Glomerular endothelial cell (primary cell): ENCODE measurements at places on chromosomes 13 and 19. TPM values are rescaled to one million over a fixed set of nuclear protein-coding genes. Genes with fewer than 3 reads are reported as not detected.

- DNase-seq: no peak
Measured at GRCh38 chr13:52451135-52451804, 836 bp upstream of the VPS36 start.

- no peak for DNase-seq
Measured at GRCh38 chr19:44749994-44750393, 1.5 kb downstream of the BCL3 start.

DNA sequence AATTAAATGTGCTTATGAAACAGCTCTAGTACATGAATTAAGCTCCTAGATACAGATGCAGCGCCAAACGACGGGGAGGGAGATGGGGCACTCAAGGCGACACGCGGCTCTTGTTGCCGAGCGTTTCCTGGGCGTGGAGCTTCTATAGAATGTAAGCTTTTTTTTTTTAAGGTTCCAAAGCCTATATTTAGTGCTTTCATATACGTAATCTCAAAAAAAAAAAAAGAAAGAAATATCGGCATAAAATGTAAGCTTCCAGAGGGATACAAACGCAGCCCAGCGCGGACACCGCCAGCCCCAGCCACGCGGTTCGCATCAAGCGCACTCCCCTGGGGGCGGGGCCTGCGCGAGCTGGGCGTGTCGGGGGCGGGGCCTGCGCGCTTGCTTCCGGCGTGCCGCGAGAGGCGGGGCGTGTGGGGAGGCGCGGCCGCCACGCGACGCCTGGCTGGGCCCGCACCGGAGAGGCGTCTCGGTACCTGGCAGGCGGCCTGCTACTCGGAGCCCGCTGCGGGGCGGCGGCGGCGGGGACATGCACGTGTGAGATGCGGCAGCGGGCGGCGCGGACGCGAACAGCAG lies at the start of gene URI1:
Gene URI1, plus strand, starts transcription at position 412 of the 576 bp plus-strand sequence. CDS start 309 bp downstream, outside the sequence.
- no peak for DNase-seq

GRCh38 chr19:53962887-53963431 lies at the start of gene CACNG8:
TSS of gene CACNG8 (plus strand) at chr19:53962937.
- no peak for DNase-seq

GRCh38 chr13:60583911-60584753 lies 187.1 kb downstream of the TDRD3 start:
- no peak for DNase-seq

- DNase-seq: no peak
Measured at GRCh38 chr19:48301886-48302599, 23.3 kb upstream of the EMP3 start.

GRCh38 chr19:56114051-56114777 lies 6.9 kb downstream of the ZNF787 start:
- DNase-seq: no peak

- DNase-seq: no peak
Measured at GRCh38 chr19:2261438-2262172, 5.4 kb upstream of the JSRP1 start.

Gene JAK3
- total RNA-seq: 12.1 and 25.9 TPM in 2 replicates

Gene NCAN
- total RNA-seq: not detected in 2 replicates
